ENCODE measurements at places on chromosomes 2 and 18.

- DNase-seq = no peak
Observed at GRCh38 chr2:196316050-196316430, 144.7 kb upstream of the STK17B start.

GRCh38 chr2:98269274-98269673 lies 77.0 kb upstream of the CNGA3 start:
- DNase-seq = no peak

DNA sequence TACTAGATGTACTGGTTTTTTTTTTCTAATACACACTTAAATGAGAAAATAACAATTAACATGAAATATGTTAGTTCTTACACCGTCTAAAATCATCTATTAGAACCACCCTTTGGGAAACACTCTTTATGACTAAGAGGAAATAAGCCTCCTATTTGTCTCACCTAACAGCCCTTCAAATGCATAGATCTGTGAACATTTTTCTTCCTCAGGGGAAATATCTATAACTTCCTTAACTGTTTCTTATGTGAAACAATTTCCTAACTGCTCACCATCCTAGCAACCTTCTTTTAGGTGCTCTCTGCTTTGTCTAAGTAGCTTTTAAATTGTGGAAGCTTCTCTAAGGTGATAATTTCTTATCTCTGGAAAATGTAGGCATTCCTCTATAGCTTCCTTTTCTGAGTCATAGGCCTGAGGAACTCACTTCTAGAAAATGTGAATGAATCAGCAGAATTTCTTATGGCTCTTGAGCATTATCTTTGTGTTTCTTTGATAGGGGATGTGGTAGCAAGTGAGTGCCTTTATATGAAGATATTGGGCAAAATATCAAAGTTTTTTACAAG lies 56.1 kb downstream of the CNTNAP5 start:
- DNase-seq = no peak

- no peak for DNase-seq
Observed at GRCh38 chr2:182048088-182048487, 62.4 kb downstream of the PPP1R1C start.

- DNase-seq = no peak
Observed at GRCh38 chr18:79931475-79931874, 20.0 kb downstream of the SLC66A2 start.

Data from stimulated activated CD4-positive, alpha-beta T cell treated with anti-CD3 and anti-CD28 coated beads, Interleukin-15, amount 100 ng/mL, for 1 hour (primary cell).